ENCODE measurements at places on chromosomes 4 and X. TPM values are rescaled to one million over a fixed set of nuclear protein-coding genes. Genes with fewer than 3 reads are reported as not detected.

GRCh38 chrX:122579036-122579435 is 605.0 kb upstream of the GRIA3 start:
- no peak for DNase-seq

DNA sequence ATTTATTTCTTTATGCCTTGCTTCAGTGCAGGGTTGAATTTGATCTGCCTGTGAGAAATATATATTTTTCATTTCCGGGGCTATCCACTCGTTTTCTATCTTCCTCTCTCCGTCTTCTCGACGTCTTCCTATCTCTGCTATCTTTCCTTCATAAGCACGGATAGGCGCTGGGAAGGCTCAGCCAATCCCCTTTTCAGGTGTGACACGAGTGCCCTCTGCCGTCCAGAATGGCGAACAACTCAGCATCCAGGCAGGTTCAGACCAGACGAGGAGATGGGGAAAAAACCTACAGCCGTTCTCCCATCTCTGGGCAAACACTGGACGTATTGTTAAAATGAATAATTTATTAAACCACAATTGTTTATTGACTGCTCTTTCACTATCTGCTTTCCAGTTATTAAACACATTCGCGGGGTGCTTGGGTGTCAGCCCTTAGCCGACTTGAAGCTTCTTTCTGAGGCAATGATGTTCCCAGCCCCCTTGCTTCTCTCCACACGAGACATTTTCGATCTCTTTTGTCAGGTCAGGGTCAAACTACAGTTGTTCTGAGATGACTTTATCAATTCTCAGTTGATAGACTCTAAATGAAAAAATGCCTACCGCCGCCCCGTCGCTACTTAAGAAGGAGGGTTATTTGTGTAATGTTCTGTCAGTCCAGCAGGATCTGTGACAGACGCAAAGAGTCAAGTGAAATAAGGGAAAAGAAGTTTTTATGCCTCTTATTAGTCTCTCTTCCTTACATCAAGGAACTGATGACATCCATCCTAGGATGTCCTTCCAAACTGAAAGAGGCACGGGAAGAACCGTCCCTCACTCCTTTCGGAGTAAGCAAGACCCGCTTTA is 96.3 kb upstream of the NOCT start:
- DNase-seq, result peak; percentile 47

GRCh38 chr4:10115797-10116568 is 616 bp downstream of the WDR1 start:
- DNase-seq, result peak; percentile 76

- no peak for DNase-seq
Observed at GRCh38 chrX:14501327-14501726, 28.0 kb upstream of the GLRA2 start.

GRCh38 chrX:109954955-109955354 is 48.0 kb upstream of the TMEM164 start:
- no peak for DNase-seq

DNA sequence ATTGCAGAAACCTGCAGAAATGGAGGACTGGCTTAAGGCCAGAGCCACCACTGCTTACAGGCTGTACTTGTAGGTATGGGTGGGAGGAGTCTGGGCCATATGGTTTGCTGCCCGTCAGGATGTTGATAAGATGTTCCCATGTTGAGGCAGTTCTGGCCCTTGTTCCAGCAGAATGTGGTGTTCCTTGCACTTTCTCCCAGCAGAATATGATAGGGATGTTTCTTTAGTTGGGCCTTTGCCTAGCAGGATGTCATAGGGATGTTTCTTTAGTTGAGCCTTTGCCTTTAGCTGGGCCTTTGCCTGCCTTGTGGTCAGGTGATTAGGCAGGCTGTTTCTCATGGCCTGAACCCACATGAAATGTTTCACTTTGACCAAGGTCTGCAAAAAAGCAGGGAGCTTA is 139.1 kb upstream of the PAQR3 start:
- DNase-seq, result no peak

- no peak for DNase-seq
Observed at GRCh38 chr4:115293093-115293462, 179.7 kb upstream of the NDST4 start.

- no peak for DNase-seq
Observed at GRCh38 chr4:182893047-182893446, 24.1 kb downstream of the DCTD start.

- DNase-seq, result no peak
Observed at GRCh38 chr4:104128850-104129213, 365.9 kb downstream of the CXXC4 start.

GRCh38 chrX:19874391-19875049 is 12.9 kb downstream of the SH3KBP1 start:
- no peak for DNase-seq

- peak; percentile 41 for DNase-seq
Observed at GRCh38 chr4:168877511-168878491, 132.3 kb downstream of the CBR4 start.

- DNase-seq, result no peak
Observed at GRCh38 chr4:40684404-40684803, 54.7 kb upstream of the RBM47 start.

- no peak for DNase-seq
Observed at GRCh38 chr4:107248571-107248970, 212.5 kb upstream of the DKK2 start.

GRCh38 chrX:17549107-17549651 is 174.2 kb downstream of the NHS start:
- no peak for DNase-seq

SLC4A4 gene
- total RNA-seq, result not detected

LIMCH1 gene
- not detected for total RNA-seq

RPS6KA6 gene
- total RNA-seq, result 0.61 TPM

CORIN gene
- total RNA-seq, result 0.25 TPM

DUSP21 gene
- total RNA-seq, result not detected

HSFX1 gene
- 2.9 TPM for total RNA-seq

Measured in B cell (primary cell).